ENCODE measurements at places on chromosomes 1 and 21.

- DNase-seq = no peak
Measured at GRCh38 chr1:145889722-145890121, 4.1 kb upstream of the ANKRD35 start.

DNA sequence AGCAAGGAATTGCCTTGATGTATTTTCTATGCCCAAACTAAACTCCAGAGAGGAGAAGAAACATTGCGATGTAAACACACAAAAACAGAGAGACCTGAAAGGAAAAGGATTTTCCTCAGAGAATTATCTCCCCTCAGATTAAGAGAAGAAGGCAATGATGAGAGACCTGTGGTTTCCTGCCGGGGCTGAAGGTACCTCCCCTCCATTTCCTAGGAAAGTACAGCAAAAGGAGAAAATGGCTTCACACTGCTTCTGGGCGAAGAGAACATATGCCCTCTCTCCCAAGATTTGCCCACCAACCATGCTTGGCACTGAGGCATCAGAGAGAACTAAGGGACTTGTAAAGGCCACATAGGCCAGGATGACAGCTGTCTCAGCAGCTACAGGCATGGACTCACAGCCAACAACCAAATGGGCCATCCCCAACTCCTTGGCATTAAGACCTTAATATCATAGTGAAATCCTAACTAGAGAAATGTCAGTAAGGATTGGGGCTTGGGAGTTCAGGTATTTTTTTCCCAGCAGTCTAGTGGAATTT, 523.0 kb downstream of the PTPRC start:
- DNase-seq = no peak

GRCh38 chr1:10775763-10776162, 20.7 kb downstream of the CASZ1 start:
- DNase-seq = no peak

GRCh38 chr1:204507317-204508105, 8.7 kb upstream of the MDM4 start:
- DNase-seq = peak; percentile 67

- DNase-seq = no peak
Measured at GRCh38 chr1:154855186-154855851, 14.8 kb downstream of the KCNN3 start.

DNA sequence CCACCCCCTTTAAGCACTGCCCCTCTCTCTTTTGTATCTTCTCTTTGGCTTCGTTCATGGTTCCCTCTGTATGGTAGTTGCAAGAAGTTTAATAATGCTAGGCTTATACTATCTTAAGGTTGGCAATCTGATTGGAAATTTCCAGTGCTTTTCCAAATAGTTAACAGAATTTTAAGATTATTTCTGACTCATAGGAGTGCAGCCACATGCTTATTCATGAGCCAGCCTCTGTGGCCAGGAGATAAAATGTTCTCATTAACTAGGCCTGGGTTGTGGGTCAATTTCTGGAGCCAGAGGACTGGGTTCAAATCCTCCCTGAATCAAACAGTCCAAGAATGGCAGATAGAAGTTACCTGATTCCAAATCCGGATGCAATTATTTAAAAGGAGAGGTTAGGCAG, 103.1 kb downstream of the ATP6V1G3 start:
- no peak for DNase-seq

- no peak for DNase-seq
Measured at GRCh38 chr21:45179568-45180245, 105.3 kb downstream of the ADARB1 start.

DNA sequence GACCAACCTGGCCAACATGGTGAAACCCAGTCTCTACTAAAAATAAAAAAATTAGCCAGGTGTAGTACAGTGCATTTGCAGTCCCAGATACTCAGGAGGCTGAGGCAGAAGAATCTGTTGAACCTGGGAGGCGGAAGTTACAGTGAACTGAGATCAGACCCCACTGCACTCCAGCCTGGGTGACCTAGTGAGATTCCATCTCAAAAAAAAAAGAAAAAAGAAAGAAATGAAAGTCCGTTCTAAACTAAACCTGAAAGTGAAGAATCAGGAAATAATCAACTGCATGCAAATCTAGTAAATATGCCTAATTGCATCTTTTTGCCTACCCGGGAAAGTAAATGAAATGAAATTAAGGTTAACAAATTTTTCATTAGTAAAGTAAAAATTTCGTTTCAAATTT, 99.6 kb downstream of the ZZZ3 start:
- no peak for DNase-seq

GRCh38 chr1:39901714-39902459, at the start of gene MYCL:
MYCL (minus strand) TSS chr1:39901917; CDS start chr1:39901434, 483 bp downstream.
- DNase-seq = peak; percentile 79

DNA sequence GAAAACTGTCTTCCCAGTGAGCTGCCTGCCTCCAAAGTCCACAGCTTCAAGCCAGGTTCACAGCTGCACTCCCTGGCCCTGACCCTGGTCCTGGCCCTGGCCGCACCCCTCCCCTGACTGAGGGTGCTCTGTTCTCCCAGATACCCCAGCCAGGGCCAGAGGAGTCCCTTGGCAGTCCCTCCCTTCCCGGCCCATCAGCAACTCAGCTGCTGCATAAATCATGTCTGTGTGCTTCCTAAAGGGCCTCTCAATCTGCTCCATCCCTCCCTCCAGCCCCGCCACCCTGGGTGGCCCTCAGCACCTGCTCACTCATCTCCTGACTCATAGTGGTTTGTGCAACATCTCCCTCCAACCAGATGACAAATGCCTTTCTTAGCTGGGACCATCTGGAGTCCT, 24.8 kb upstream of the C1orf174 start:
- no peak for DNase-seq

GRCh38 chr1:156368889-156369684, at the start of gene RHBG:
RHBG (plus strand) TSS chr1:156369211; CDS start chr1:156369250, 39 bp downstream.
- no peak for DNase-seq

- DNase-seq = no peak
Measured at GRCh38 chr1:118100686-118101514, 84.1 kb downstream of the SPAG17 start.

- DNase-seq = no peak
Measured at GRCh38 chr1:21313886-21314721, 23.8 kb upstream of the ECE1 start.

DNA sequence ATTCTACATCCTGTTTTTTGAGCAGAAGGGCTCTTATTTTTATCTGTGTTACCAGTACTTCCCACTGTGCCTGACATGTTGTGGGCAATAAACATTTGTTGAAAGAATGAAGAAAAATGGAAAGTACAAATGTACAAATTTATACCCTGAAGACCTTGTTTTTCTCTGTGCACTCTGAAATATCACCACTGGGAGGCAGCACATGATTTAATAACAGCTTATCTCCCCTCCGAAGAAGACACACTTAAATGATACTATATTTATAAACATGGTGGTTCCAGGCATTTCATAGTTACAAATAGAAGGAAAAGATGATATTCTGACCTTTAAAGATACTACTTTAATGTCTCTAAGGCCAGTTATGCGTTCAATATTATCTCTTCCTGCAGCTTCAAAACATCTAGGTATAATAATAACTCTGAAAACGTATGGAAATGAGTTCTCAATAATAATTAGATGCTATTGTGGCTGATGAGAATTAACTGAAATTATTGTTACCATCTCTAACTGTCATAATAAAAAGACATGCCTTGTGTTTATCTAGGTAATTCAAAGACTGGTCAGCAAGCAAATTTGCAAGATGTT, 12.8 kb downstream of the DYNLT5 start:
- peak; percentile 26 for DNase-seq

DNA sequence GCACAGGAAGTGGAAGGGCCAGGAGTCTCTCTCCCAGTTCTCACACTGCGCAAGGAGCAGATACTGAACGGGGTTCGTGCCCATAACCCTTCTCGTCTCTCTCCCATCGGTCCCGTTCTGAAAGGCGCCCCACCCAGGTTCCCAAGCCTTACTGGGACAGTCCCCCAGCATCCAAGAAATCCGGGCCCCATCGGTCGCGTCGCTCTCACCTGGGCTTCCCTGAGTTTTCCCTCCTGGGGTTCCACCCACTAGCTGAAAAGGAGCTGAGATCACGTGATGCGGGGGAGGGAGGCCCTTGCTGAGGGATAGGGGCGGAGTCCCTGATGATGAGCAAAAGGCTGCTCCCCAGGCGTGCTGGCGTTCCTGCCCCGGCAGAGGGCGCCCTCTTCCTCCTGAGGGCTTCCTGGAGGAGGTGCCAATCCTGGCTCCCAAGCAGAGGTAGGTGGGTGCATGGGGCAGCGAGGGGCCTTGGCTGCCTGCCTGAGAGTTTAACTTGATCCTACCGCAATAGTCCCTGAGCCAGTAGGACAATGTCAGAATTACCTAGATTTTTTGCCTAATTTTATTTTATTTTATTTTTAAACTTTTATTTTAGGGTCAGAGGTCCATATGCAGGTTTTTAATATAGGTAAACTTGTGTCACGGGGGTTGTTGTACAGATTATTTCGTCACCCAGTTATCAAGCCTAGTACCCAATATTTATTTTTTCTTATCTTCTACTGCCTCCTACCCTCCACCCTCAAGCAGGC, at the start of gene SPOCD1:
Gene SPOCD1 (minus strand): TSS at position 271 of the 749 bp plus-strand sequence. CDS start 689 bp downstream, outside the sequence.
- DNase-seq = peak; percentile 66

DNA sequence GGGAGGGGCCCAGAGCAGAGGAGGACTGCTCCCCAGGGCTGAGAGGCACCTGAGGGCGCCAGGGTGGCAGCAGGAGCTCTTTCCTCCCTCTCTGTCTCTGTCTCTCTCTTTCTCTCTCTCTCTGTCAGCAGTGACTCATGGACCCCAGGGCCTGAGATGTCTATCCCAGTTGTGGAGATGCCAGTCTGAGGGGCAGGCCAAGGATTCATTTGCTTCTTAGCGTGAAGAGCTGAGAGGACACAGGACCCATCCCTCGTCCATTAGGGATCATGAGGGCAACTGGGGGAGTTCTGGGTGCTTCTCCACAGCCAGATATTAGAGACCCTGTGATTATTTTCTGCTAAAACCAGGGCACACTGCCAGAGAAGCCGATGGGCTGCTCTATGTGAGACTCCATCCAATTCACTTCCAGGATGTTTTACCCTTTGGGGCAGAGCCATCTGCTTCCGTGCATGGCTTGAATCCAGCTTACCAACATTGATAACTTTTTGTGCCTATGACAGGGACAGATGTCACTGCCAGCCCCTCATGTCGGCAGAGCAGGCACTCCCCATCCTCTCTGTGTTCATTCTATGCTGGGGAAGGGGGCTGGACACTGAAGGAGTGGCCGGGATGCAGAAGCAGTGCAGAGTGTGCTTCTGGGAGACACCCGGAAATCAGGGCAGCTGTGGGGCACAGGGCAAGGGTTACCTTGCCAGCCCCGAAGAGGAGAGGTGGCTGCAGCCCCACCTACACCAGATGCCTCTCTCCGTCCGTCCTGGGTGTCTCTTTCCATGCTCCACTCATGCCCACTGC, 4.1 kb upstream of the PCBP3 start:
- no peak for DNase-seq

- no peak for DNase-seq
Measured at GRCh38 chr1:168304865-168305264, 24.2 kb downstream of the TBX19 start.

DNA sequence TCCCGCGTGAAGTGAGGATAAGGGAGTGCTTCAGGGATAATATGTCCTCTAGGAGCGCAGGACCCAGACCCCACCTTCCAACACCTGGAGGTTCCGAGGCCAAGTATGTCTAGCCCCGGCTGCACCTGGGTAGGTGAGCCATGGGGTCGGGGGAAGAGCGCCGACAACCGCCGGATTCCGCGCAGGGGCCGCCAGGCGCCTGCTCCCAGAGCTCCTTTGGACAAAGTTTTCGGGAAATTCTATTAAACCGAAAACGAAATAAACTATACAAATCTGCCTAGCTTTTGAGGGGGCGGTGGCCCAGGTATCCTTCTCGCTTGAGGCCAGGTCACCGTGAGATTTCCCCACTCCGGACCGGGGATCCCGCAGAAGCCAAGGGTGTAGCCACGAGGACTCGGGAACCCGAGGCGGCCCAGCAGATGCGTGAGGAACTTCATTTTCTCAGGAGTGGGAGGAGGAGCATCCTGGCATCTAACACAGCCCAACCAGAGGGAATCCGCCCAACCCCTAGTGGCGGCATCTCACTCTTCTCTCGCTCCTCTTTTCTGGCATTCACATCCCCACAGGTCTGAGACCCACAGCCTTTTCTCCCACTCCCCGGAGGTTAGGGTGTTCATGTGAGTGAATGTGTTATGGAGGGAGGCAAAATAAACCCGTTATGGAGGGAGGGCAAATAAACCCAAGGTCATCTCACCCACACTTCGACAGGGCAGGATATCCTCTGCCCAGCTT, 2.3 kb upstream of the DMRTA2 start:
- DNase-seq = no peak

GRCh38 chr1:229278120-229278741, 7.3 kb downstream of the RAB4A start:
- DNase-seq = no peak

GRCh38 chr21:28439788-28440187, 552.9 kb downstream of the LTN1 start:
- DNase-seq = no peak

DNA sequence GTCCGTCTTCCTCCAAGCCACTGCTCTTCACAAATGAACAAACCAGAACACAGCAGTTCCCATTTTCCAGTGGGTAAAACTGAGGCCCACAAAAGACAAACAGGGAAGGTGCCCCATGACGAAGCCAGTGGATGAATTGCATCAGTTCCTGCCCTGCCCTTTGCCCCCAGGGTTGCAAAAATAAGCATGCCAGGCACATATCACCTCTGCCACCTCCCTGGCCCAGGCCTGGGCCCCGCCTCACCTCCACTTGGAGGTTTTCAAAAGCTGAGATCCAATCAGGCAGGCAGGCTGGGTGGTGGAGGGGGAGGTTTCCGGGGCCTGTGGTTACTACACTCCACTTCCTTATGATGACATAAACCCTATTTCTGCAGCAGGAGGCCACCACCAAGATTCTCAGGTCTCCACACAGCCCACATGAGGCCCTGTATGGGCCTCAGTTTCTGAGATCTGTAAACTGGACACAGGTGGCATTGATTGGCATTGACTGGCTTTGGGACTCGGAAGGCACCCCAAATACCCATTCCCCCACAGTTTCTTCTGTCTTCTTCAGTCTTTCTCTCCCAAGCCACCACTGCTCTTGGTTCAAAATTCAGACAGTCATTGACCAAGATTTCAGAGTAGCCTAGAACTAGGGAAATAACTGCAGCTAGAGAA, 4.1 kb downstream of the KIF21B start:
- DNase-seq = no peak

DNA sequence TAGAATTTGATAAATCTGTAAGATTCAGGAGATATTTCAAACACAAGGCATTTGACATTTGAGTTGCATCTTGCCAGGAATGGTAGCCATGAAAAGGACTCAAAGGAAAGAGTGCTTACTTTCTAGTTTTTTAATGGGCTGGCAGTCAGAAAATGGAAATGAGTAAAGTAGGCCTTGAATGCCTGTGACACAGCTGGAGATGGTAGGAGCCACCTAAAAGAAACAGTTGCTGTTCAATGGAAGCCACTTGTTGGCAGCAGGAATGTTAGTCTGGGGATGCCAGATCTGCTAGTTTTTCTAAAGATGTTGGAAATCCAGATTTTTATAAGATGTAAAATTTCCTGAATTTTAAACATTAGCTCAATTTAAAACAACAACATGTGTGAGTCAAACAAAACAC, 43.6 kb downstream of the CACHD1 start:
- DNase-seq = no peak

GRCh38 chr1:244013100-244013499, 38.0 kb upstream of the ZBTB18 start:
- no peak for DNase-seq

- no peak for DNase-seq
Measured at GRCh38 chr1:64234714-64235113, 31.3 kb downstream of the UBE2U start.

GRCh38 chr1:6205849-6206519, at the start of gene RNF207:
RNF207 (plus strand) TSS chr1:6206119; CDS start chr1:6206536, 417 bp downstream.
- DNase-seq = peak; percentile 79

All from renal pelvis (tissue), 12 donors.